GM10248 (cell line): ENCODE measurements at places on chromosomes 6 and 20.

DNA sequence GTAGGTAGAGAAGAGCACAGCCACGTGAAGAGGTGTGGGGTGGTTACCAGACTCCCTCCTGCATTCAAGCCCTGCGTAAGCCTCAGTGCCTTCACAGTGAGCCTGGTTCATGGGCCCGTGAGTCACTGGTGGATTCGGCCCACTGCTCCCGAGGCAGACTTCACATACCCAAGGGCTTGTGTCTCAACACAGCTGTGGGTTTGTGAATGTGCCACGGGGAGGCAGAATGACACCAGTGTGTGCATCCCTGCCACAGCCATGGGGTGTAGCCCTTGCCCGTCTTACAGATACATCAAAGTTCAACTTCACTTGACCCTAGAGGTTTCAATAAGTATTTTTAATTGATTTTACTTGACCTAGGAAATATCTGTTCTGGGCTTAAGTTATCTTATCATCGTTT is 108.5 kb downstream of the MAP3K4 start:
- no peak for DNase-seq

GRCh38 chr20:6381887-6382286 is 259.1 kb upstream of the FERMT1 start:
- no peak for DNase-seq

DNA sequence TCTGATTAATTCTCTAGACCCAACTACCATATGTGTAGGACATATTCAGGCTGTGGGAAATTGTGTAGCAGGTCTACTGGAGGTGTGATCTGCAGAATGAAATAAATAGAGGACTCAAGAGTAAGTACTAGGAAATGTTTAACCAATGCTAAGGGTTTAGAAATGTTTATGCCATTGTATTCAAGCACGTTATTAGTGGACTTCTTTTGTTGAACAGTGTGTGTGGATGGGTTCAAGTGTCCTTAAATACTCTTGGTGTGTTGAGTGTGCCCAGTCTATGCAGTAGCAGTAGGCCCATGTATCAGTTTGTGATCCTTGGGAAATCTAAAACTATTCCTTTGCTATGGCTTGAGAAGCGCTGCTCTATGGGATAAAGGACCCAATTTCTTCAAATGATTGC is 112.1 kb downstream of the FARS2 start:
- no peak for DNase-seq

DNA sequence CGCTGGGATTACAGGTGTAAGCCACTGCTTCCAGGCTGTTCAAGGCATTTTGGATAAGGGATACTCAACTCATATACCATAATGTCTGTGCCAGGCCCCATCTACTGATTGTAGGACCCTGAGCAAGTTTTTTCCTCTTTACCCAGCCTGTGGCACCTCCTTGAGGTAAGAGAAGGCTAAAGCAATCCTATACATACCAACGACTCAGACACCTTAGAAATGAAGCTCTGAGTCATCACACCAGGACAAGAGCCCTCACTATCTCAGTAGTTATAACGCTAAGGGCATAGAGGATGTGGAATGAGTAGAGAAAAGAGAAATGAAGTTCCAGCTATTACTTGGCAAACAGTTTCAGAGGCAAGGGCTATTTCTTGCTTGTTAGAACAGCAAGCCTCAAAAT is 16.9 kb downstream of the NDRG3 start:
- DNase-seq, result peak; percentile 37

DNA sequence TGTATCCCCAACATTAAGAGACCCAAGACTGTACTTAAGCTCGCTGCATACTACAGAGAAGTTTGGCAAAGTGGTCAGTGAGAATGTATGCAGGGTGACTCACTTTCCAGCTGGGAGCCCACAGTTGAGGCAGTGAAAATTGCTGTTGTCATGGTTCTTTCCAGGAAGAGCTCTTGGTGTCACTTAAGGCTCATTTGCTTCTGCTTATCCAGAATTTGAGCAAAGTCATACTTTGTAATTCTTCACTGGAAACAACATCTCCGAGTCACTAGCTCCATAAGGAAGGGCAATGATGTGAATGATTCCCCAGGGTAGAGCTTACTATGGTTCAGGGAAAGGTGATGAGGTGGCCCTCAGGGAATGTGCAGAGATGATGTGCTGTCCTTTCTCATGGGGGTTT is 65.4 kb upstream of the FBXL4 start:
- DNase-seq, result no peak

DNA sequence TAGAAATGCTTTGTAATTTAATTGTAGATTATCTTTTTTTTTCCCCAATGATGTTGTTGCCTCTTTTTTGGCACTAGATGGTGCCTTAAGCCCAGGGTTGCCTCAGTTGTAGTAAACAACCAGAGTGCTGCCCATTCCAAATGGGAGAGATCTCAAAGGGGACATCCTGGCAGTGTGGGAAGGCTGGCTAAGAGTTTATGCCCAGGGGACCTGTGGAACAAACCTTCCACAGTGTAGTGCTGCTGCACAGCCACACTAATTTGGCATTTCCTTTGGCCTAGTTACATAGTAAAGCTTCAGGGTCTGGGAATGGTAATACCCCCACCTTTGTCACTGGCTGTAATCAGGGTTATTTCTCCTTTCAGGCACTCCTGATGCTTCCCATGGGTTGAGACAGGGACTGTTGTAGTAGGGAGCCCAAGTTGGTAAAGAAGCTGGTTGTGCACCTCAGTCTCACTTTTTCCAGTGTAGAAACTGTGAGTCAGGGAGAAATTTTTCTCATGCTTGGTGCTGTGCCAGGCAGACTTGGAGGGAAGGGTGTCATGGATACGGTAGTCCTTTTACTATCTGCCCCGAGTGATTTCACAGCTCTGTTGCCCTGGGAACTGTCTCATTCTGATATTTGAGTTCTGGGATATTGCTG is 177.8 kb upstream of the ECI2 start:
- no peak for DNase-seq

GRCh38 chr6:26299286-26300042 is 65.5 kb upstream of the BTN3A2 start:
- no peak for DNase-seq

DNA sequence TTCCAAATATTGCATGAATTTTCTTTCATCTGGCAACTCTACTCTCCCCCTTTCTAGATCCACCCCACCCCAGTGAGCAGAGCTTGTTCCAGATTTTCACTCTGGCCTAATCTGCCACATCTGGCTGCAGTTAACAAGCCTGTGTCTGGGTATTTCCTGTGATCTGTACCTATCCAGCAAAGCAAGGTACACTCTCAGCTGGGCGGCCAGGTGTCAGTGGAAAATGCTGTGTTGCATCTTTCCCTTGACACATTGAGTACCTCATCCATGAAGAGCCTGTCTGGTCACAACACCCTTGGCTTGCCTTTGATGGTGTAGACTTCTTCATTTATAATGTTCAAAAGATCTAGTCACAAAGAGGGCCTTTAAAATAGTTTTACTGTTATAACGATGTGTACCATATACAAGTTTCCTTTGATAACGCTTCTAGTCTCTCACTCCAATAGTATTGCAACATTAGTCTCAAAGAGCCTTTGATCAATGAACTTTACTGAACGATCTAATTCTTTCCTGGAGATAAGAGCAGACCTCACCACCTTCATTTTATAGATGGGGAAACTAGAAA is 6.0 kb upstream of the RNF182 start:
- no peak for DNase-seq

GRCh38 chr20:17955302-17955701 is 13.3 kb downstream of the SNX5 start:
- no peak for DNase-seq

GRCh38 chr20:2387580-2387979 is 6.9 kb downstream of the TGM6 start:
- DNase-seq, result no peak

DNA sequence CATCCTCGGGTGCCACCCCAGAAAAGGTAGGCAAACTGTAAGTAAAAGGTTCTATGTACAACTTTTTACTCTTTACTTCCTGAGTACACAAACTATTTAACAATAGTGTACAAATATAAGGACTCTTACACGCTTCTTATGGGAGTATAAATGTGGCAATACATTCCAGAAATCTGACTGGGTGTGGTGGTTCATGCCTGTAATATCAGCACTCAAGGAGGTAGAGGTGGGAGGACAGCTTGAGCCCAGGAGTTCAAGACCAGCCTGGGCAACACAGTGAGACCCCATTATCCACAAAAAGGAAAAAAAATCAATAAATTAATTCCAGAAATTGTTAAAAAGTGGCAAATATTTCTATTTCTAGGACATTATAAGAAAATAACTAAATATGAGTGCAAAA is 48.9 kb downstream of the PIGU start:
- DNase-seq, result no peak

- DNase-seq, result peak; percentile 69
Measured at GRCh38 chr6:24936641-24937317, 1.0 kb upstream of the RIPOR2 start.

DNA sequence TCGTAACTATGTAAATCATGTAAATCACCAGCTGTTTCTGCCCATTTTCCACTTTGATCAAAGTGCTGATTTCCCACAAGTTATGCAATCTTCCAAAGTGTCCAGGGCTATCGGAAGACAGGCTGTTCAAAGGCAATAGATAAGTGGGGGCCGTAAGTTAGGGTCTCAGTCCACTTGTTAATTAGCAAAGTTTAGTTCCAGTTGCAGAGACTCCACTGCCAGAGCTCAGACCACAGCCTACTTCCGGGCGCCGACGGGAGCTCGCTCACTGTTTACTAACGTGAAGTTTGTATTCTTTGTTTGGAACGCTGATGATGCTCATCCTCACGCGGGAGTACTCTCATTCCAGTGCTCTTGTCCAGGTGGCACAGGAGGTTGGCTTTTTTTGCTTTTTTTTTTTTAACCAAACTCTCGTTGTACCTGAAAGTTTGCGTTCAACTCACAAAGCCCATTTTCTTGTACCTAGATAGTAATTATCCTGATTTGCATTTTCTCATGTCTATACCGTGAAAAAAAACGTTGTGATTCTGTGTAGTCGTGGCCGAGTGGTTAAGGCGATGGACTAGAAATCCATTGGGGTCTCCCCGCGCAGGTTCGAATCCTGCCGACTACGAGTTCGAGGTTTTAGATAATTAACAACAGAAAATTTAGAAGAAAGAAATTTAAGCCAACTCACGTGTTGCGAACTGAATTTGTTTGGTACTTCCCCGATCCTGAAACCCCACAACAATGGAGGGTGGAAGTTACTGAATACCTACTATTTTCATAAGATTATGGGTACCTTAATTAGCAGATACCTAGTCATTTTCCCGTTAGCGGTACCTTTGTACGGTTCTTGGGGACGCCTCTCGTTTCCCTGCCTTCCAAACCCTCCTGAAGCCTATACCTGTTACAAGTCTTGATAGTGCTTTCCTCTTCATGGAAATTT is 29.9 kb upstream of the ZNF184 start:
- DNase-seq, result peak; percentile 44
